CD14-positive monocyte (primary cell): ENCODE measurements at places on chromosomes 12 and 14. TPM values are rescaled to one million over a fixed set of nuclear protein-coding genes. Genes with fewer than 3 reads are reported as not detected.

DNA sequence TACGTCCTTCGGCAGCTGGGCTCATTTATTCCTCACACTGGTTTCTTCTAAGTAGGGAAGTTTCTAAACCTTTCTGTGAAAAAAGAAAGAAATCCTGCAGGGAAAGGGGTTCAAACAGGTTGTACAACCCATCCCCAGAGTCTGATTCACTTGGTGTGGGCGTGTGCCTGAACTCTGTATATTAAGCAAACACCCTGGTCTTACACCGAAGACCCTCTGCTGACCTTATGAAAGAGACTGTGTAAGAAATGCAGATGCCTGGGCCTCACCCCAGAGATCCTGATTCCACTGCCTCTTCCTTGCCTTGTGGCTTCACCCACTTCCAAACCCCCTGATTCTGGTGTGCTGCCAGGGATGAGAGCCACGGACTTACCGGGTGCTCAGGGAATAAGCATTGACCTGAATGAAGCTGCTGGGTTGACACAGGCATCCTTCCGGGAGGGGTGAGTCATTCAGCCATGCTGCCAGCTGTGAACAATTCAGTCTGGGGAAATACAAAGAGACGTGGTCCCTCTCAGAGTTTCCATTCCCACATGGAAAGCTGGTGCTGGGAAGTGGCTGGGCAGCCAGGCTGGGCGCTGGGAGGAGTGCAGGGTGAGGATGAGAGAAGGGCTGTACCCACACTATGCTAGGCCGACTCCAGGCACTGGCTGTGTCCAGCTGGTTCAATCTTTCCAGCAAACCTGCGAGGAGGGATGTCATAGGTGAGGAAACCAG, 26.5 kb upstream of the ACTN1 start:
- no peak overlapping the region for H3K27ac ChIP-seq
- no peaks in the 10 kb centered on the region for H3K36me3 ChIP-seq
- no peak overlapping the region for H3K4me3 ChIP-seq
- no peaks in the 10 kb centered on the region for H3K4me1 ChIP-seq
- DNase-seq, result peak; percentile 12

DNA sequence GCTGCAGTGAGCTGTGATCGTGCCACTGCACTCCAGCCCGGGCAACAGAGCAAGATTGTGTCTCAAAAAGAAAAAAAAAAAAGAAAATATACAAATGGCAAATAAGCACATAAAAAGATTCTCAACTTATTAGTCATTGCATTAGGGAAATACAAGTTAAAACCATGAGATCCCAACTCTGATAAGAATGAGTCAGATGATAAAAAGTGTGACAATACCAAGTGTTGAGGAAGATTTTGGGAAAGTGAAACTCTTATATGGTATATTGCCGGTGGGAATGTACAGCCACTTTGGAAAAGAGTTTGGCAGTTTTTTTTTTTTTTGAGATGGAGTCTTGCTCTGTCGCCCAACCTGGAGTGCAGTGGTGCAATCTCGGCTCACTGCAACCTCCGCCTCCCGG, 7.6 kb upstream of the PRPF40B start:
- peaks cover 35% of the 10 kb centered on the region for H3K27me3 ChIP-seq
- no peak overlapping the region for H3K4me3 ChIP-seq

GRCh38 chr12:64720884-64721283, 38.3 kb downstream of the GNS start:
- peaks cover 15% of the 10 kb centered on the region for H3K4me1 ChIP-seq
- peaks cover 79% of the 10 kb centered on the region for H3K36me3 ChIP-seq
- DNase-seq, result no peak
- H3K27ac ChIP-seq, result no peak overlapping the region

- H3K27ac ChIP-seq, result no peak overlapping the region
- H3K4me1 ChIP-seq, result no peaks in the 10 kb centered on the region
- no peak overlapping the region for H3K4me3 ChIP-seq
Observed at GRCh38 chr12:113619202-113619601, 147.5 kb upstream of the LHX5 start.

- no peak overlapping the region for H3K4me3 ChIP-seq
- H3K27ac ChIP-seq, result no peak overlapping the region
- H3K36me3 ChIP-seq, result peaks cover 3% of the 10 kb centered on the region
- no peak for DNase-seq
Observed at GRCh38 chr12:1916371-1917171, 1.9 kb downstream of the CACNA2D4 start.

- DNase-seq, result peak; percentile 57
- no peak overlapping the region for H3K4me3 ChIP-seq
- H3K27ac ChIP-seq, result peak overlapping the region; percentile 82
- H3K4me1 ChIP-seq, result peaks cover 31% of the 10 kb centered on the region
- H3K27me3 ChIP-seq, result no peaks in the 10 kb centered on the region
Observed at GRCh38 chr12:10027311-10027710, 3.2 kb upstream of the CLEC9A start.

DNA sequence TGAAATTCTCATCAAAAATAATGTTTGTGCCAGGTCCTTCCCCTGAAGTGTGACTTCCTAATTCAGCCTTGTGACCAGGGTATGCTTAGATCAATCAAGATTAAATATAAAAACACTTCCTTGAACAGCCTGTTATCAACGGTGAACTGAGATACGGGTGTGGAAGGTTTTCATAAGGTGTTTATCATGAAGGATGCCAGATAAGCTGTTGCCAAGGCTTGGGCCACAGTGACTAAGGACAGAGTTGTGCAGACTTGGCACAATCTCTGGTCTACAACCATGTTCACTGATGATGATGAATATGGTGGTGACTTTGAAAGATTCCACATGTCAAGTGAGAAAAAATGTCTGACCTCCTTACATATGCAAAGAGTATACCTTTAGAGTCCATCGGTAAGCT, 51.3 kb upstream of the LIN7A start:
- no peaks in the 10 kb centered on the region for H3K36me3 ChIP-seq
- H3K27me3 ChIP-seq, result no peaks in the 10 kb centered on the region
- DNase-seq, result no peak
- H3K4me3 ChIP-seq, result no peak overlapping the region
- H3K4me1 ChIP-seq, result no peaks in the 10 kb centered on the region

DNA sequence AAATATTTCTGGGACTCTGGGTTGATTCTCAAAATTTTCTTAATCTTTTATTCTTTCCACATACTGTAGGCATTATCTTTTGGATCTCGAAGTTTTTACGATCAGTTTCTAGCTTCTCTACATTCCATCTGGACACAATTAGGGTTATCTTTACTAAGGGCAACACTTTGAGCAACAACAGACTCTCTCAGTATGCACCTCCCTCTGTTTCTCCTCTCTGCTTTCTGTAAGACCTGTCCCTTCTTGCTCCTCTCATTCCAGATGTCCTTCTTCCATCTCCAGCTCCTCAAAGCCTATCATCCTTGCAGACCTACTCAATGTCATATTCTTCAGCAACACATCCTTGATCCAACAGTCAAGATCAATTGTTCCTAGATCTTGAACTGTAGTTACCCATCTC, 457.0 kb downstream of the SLC6A15 start:
- no peaks in the 10 kb centered on the region for H3K27me3 ChIP-seq
- H3K4me1 ChIP-seq, result no peaks in the 10 kb centered on the region
- DNase-seq, result no peak

DNA sequence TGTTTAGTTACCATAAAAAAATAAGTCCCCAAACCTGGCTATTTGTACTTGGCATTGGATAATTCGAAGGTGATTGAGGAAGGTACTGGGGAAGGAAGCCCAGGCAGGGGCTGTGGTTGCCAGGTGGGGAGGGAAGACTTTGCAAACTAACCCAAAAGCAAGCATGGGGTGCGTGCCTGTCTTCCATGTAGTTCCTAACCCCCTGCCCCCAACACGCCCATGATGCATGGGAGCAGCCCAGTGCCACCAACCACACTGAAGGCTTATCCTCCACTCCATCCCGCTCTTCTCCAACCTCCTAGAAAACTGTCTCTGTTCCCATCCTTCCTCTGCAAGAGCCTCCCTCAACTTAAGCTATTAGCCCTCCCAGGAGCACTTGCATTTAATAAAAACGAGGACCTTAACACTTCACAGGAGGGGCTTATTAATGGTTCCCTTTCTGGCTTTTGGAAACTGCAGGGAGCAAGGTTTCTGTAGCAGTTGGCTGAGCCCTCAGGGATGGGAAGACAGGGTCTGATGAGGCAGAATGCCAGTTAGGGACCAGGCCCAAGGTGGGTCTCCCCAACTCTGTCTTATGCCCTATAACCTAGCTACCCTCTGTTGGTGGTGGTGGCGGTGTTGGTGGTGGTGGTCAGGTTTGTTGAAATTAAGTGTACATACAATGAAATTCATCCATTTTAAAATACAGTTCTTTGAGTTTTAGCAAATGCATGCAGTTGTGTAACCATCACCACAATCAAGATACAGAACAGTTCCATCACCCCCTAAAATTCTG, 96.0 kb downstream of the ZFP36L1 start:
- H3K27me3 ChIP-seq, result no peaks in the 10 kb centered on the region
- no peaks in the 10 kb centered on the region for H3K36me3 ChIP-seq
- no peak for DNase-seq
- peaks cover 41% of the 10 kb centered on the region for H3K4me1 ChIP-seq

DNA sequence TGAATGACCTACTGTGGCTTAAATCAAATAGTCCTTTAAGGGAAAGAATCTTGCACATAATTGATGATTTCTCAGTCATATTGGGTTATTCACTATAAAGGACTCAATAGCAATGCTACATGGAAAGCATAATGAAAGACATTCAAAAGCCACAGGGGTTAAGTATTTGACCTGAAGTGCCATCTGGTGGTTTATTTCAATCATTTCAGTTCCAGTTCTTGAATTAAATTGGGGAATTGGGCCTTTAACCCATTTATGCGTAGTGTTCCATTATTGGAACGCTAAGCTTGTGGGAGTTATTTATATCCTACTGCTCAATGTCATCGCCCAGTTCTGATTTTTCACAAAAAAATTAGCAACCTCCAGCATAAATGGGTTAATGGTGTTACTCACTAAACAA, 41.3 kb upstream of the C12orf71 start:
- H3K27me3 ChIP-seq, result no peaks in the 10 kb centered on the region
- DNase-seq, result peak; percentile 43
- H3K4me3 ChIP-seq, result no peak overlapping the region
- H3K4me1 ChIP-seq, result no peaks in the 10 kb centered on the region
- no peaks in the 10 kb centered on the region for H3K36me3 ChIP-seq

GRCh38 chr14:44112774-44113460, 394.2 kb downstream of the FSCB start:
- no peak overlapping the region for H3K4me3 ChIP-seq
- no peaks in the 10 kb centered on the region for H3K4me1 ChIP-seq
- H3K27ac ChIP-seq, result no peak overlapping the region
- H3K36me3 ChIP-seq, result no peaks in the 10 kb centered on the region

DNA sequence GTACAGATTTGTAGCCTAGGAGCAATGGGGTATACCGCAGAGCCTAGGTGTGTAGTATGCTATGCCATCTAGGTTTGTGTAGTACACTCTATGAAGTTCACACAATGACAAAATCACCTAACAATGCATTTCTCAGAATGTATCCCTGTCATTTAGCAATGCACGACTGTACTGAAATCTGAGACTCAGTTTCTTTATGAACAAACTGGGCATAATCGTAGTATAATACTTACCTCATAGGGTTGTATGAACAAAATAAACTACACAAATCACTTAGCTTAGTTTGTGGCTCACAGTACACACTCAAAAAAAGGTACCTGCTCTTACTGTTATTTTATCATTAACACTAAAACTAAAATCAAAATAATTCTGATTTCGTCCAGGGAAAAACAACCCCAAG, 6.9 kb upstream of the PRKAG1 start:
- H3K4me1 ChIP-seq, result peaks cover 3% of the 10 kb centered on the region
- DNase-seq, result no peak
- peak overlapping the region; percentile 26 for H3K27ac ChIP-seq
- no peak overlapping the region for H3K4me3 ChIP-seq

DNA sequence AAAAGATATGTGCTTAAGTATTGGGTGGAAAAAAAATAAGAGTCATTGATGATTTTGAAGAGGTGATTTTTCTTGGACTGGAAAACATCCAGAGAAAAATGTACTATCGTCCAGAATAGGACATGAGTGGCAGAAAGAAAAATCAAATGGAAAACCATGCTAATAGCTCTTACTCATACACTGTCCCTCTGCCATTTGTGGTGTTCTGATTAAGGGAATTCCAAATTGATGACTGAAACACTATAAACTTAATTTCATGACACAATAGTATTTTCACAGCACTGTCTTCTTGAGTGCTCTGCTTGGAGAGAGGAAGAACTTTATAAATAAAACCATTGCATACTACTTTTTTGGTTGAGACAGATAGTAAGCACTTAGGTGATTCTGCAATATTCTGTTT, 72.4 kb downstream of the USP15 start:
- H3K4me3 ChIP-seq, result no peak overlapping the region
- H3K36me3 ChIP-seq, result peaks cover 24% of the 10 kb centered on the region
- H3K4me1 ChIP-seq, result peaks cover 14% of the 10 kb centered on the region
- H3K27ac ChIP-seq, result no peak overlapping the region
- H3K27me3 ChIP-seq, result no peaks in the 10 kb centered on the region

DNA sequence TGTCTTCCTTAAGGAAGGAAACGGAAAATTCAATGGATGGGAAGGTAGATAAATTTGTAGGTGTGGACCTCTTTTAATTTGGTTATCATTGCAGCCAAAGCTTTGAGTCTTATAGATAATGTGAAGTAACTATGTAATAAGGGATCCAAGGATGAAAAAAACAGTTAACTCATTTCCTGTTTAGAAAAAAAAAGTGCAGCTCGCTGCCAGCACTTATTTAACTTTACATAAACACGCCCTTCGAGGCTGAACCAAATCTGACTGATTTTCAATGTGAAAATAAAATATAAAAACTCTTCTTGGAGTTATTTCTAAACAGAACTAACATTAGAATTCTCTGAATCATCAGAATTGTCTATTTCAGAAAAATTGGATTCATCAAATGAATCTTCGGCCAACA, 7.0 kb downstream of the NUBPL start:
- H3K27me3 ChIP-seq, result no peaks in the 10 kb centered on the region
- H3K36me3 ChIP-seq, result no peaks in the 10 kb centered on the region

DNA sequence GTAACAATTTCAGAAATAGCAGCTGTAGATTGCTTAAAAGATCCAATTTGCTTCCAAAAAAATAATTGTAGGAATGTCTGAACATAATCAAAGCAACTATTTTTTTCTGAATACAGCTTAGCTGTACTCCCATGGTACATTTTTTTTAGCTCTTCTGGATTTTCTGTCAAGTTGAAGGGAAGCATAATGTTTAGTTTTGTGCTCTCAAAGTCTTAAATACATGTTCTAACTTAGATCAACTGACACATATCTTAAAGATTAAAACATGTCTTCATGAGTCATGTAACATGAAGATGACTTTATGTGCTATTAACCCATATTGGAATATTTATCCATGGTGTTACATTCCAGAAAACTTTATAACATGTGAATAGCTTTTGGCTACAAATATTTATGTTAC, 255.7 kb downstream of the BTG1 start:
- no peak overlapping the region for H3K4me3 ChIP-seq
- no peaks in the 10 kb centered on the region for H3K36me3 ChIP-seq
- no peaks in the 10 kb centered on the region for H3K27me3 ChIP-seq
- DNase-seq, result no peak

- H3K36me3 ChIP-seq, result no peaks in the 10 kb centered on the region
- H3K4me3 ChIP-seq, result no peak overlapping the region
- H3K27me3 ChIP-seq, result no peaks in the 10 kb centered on the region
- DNase-seq, result no peak
Observed at GRCh38 chr12:26153421-26154154, 28.8 kb upstream of the BHLHE41 start.

GRCh38 chr12:24379861-24380521, 430.5 kb upstream of the SOX5 start:
- H3K36me3 ChIP-seq, result no peaks in the 10 kb centered on the region
- H3K4me3 ChIP-seq, result no peak overlapping the region
- no peaks in the 10 kb centered on the region for H3K4me1 ChIP-seq
- H3K27me3 ChIP-seq, result no peaks in the 10 kb centered on the region
- no peak for DNase-seq
- H3K27ac ChIP-seq, result no peak overlapping the region

The GPR84 gene
- 5.6 TPM for polyA plus RNA-seq

The MRPL42 gene
- 7.3 and 15.7 TPM in 2 replicates for polyA plus RNA-seq

The MMP19 gene
- 1.5 and 2.8 TPM in 2 replicates for polyA plus RNA-seq

The TAS2R42 gene
- polyA plus RNA-seq, result not detected

The ADAMTS20 gene
- not detected for polyA plus RNA-seq

The TROAP gene
- 0.05 TPM in 1 of 2 replicates, not detected in the other for polyA plus RNA-seq

The FOXA1 gene
- polyA plus RNA-seq, result 0.09 TPM in 1 of 2 replicates, not detected in the other
